Fibroblast of skin of left biceps (primary cell): ENCODE measurements at places on chromosomes 1 and 21.

GRCh38 chr1:187630653-187631380 lies 802.1 kb downstream of the PLA2G4A start:
- no peak for DNase-seq

GRCh38 chr1:53576866-53577760 lies 117.9 kb downstream of the DMRTB1 start:
- DNase-seq = no peak

DNA sequence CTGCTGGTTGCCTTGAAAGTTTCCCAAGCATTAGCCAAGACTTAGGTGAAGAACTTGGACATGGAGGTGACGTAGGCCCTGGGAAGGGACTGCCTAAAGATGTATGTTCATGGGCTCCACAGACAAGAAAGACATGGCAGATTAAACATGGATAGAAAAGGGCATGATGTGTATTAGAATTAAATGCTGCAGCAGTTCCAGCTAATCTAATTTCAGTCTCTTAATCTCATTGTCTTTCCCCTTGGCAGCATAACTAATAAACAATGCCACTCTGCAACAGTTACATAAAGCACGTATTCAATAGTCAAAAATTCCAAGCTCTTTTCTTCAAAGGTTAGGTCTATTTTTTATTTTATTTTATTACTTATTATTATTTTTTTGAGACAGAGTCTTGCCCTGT lies 251.6 kb downstream of the KIF26B start:
- DNase-seq = no peak

DNA sequence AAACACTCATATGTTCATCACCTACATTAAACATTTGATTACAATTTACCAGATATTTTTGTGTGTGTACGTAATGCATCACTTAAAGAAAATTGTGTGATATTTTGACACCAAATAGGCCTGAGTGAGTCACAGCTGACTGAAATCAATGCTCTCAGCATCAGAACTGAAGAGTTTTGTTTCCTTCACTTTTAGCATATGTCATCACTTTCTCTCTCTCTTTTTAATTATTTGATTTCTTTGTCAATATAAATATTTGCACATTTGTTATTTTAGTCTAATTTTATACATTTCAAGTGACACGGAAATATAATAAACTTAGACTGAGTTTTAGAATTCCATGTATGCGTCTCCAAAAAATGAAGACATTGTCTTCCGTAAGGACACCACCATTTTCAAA lies 545.3 kb downstream of the PTPRC start:
- DNase-seq = no peak

DNA sequence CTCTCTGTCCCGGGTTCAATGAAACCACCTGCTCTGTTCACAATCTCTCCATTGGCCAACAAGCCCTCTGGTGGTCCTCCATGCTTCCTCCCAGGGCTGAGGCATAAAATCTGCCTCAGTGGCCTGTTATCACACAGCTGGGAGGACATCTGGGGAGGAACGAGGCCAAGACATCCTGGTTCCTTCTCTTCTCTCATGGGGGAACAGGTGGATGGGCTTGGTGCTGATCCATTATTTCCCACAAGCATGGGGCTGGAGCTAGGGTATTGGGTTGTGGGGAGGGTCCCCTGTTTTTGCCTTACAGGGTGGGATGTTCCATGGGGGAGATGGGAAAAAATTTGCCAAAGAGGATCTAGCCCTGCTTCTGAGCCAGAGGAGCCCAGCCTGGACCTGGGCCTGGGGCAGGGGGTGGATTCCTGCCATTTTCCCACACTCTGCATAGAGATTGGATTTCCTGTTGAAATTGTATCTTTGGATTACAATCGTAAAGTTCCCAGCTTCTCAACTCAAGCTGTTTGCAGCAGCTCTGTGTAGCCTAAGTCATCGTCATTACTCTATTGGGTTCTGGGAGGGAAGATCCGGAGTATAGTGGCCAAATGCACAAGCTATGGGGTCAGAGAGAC lies 124.7 kb downstream of the NAV1 start:
- no peak for DNase-seq

GRCh38 chr1:243258731-243259130 lies 2.9 kb downstream of the SDCCAG8 start:
- no peak for DNase-seq
